Stimulated activated CD4-positive, alpha-beta T cell treated with anti-CD3 and anti-CD28 coated beads, Interleukin-4, amount 100 ng/mL, for 48 hours (primary cell): ENCODE measurements at places on chromosomes 2 and 18.

DNA sequence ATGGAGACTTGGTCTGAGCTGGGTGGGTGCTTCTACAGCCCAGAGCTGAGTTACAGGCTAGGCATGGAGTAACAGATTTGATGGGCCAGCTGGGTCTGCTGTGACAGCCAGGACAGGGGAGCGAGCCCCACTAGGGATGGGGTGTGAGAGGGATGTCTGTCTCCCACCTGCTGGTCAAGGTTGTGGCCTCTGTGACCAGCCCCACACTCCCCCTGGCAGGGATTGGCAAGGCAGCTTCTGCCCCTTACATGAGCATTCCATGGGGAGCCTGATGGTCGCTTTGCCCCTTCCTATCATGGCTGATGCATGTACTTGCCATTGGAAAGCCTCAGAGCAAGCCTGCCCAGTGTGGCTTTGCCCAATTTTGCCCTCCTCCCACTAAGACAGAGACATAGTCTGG lies 162.0 kb upstream of the FIGN start:
- no peak for DNase-seq

- DNase-seq = no peak
Observed at GRCh38 chr2:230218421-230218820, 1.4 kb downstream of the SP110 start.

DNA sequence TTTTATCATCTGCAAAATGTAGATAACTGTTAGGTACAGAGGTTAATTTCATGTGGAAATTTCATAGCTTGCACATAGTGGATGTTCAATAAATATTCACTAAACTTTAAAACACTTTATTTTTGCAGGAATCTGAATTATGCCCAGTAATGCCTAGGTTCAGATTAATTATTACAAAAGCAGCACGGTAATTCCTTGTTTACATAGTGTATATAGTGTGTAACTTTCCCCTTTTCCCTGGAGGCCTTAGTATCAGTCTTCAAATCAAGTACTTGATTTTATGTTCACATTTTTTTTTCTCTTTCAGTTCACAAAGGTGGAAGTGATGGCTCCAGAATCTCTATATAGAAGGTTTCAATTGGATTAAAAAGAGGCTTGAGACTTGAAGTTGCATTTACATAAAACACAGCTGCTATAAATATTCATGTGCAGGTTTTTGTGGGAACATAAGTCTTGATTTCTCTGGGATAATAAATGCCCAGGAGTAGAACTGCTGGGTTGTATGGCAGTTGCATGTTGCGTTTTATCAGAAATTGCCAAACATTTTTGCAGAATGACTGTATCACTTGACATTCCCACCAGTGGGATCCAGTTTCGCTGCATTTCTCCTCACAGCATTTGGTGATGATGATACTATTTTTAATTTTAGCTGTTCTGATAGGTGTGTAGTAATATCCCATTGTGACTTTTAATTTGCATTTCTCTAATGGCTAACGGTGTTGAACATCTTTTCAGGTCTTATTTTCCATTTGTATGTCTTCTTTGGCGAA lies 27.6 kb upstream of the LGALSL start:
- no peak for DNase-seq

DNA sequence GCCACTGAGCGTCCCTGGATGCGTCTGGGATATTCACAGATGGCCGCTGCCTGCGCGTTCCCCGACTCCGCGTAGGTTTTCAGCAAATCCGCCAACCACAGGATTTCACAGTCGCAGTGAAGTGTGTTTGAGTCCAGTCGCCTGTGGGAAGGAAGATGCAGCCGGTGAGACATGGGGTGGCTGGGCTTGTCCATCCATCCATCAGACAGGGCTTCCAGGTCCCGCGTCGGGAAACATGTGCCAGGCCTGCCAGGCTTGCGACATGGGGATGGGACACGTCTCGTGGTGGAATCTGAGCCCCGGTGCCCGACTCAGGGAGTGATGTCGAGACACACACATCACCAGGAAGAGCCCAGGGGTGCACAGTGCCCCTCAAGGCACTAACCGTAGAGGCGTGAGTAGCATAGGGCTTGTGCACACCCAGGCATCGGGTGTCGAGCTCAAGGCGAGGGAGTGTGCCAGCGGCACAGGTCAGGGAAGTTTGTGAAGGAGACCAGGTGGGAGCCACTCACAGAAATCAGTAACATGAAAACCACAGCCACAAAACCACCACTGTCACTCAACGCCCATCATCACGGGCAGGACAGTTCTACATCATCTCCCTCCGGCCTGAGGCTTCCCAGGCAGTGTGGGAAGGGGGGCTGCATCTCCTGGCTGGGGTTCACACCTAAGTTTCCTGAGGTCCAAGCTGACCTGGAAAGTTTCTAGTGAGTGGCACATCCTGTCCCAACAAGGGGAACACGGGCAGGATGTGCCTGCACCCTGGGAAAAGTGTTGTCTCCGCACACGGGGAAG lies 63.9 kb downstream of the PXDN start:
- no peak for DNase-seq

DNA sequence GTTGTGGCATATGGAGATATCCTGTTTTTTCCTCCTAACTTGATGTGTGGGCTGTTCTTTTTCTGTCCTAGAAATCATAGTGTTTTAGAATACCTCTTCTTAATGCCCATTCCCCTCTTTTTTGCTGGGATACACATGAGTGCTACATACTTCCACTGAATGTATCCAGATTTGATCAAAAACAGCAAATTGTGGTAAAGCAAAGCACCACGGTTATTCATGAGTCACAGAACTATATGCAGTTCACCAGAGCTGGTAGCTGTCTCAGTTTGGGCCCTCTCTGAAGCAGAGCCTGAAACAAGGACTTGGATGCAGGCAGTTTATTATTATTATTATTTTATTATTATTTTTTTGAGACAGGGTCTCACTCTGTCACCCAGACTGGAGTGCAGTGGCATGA lies 69.9 kb upstream of the CTLA4 start:
- no peak for DNase-seq

DNA sequence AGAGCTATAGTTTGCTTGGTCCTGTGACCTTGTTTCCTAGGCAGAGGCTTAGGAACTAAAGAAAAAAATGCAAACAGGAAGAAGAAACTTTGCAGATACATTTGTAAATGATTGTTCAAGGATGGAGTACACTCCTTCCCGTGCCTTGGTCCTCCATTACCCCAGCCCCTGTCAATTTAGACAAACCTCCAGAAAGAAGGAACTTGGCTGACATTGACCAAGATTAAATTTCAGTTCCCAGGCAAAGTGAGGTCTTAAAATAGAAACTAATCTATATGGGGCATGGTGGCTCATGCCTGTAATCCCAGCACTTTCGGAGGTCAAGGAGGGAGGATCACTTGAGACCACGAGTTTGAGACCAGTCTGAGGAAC lies 179.9 kb upstream of the FN1 start:
- no peak for DNase-seq

GRCh38 chr2:215835657-215836056 lies 177.7 kb downstream of the MREG start:
- DNase-seq = no peak

GRCh38 chr18:23967321-23968089 lies 47.0 kb upstream of the TTC39C start:
- no peak for DNase-seq

DNA sequence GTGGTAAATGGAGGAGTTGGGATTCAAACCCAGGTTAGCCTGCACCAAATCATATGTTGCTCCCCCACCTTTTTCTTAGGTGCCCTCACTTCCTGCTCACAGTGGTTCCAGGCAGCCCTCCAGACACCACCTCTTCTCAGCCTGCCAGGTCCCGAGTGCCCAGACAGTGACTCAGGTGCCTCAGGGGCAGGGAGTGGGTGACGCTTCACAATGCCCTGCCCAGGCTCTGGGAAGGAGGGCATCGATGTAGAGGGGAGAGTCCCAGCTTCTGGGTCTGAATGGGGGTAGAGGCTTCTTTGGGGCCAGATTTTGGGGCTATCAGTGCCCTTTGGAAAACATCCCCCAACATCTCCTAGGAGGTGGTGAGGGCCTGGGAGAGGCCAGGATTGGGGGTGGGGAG lies 5.2 kb upstream of the DNAJB2 start:
- DNase-seq = no peak

GRCh38 chr2:149094217-149095015 lies 55.9 kb downstream of the LYPD6B start:
- DNase-seq = no peak

GRCh38 chr2:205800224-205800623 lies 117.9 kb downstream of the NRP2 start:
- DNase-seq = no peak

GRCh38 chr18:46711444-46711863 lies 45.4 kb downstream of the ST8SIA5 start:
- no peak for DNase-seq

DNA sequence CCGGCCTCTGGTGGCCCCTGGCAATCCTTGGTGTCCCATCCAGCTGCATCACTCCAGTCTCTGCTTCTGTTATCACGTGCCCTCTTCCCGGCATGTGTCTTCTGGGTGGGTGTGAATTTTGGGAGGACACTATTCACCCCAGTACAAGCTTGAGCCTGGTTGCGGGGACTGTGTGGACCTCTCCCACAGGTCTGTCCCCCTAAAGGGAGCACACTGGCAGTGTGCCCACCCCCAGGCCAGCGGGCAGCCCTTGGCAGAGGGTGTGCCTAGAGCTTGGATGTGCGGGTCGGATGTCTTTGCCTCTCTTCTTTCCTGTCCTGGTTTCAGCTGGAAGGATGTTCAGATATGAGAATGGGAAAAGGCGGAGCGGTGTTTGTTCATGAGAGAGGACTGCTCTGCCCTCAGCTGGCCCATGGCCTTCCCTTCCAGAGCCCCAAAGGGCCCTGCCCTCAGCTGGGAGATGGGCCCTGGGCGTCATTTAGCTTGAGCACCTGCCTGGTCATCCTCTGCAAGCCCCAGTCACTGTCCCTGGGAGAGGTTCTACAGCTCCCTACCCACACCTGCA lies 73.2 kb downstream of the AGAP1 start:
- no peak for DNase-seq

DNA sequence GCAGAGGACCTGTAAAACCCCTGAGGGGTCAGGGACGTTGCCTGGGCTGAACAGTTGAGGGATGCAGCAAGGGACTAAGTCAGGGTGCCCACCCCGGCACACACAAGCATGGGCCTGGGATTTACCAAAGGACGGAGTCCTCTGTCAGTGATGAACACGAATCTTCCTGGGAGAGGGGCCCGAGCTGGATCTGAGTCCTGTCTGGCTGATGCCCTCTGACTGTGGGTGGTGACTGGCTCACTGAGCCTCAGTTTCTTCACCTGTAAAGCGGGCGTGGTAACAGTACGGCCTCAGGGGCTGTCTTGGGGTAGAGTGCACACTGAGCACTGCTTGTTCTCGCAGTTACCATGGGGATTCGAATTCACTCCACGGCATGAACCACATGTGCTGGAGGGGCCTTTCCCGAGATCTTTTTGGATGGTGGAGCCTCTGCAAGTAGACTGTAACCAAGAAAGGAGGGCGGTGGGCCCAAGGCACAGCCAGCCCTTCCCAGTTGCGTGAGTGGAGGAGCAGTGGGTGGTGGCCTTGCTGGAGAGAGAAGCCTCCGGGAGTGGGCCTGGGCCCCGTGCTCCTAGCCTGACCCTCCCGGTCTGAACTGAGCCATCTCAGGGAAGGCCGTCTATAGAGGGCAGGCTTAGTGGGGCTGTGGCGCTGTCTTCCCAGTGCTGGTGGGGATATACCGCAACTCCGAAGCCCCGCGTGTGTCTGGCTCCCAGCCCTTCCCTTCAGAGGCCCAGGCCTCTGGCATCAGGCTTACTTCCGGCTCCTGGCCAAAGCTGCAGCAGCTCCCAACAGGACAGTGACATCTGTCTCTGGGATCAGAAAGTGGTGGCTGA lies 130.8 kb upstream of the HS6ST1 start:
- no peak for DNase-seq

GRCh38 chr2:101474731-101475384 lies at the start of gene RFX8:
Gene RFX8 (minus strand): TSS chr2:101475112. CDS start chr2:101466848, 8,264 bp downstream.
- DNase-seq = peak; percentile 40

GRCh38 chr2:118046634-118047210 lies 32.9 kb upstream of the CCDC93 start:
- no peak for DNase-seq

DNA sequence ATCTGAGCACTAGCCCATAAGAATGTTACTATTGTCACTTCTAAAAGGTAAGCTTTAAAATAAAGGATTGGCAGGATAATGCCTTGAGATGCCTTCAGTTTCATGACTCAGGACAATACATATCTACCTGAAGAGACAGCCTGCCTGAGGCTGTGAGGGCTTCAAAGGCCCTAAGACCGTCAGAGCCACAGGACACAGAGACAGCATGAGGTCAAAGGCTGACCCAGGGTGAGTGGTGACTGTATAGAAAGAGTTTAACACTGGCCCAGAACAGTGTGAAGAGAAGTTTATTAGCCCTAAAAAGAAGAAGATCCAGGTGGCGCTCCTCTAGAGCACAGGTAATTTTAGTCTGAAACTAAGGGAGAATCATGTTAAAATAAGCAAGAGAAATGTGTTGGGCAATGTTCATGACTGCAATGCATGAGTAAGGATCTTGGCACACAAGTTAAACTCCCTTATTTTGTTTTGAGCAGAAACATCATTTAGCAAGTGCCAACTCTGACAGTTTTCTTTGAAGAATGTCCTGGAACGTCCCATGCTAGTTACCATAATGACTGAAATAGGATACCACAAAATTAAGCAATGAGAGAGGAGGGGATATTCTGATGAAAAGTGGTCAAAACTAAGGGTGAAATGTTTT lies 78.1 kb upstream of the FAM110C start:
- DNase-seq = no peak

GRCh38 chr2:2291500-2292260 lies 39.4 kb downstream of the MYT1L start:
- DNase-seq = no peak

DNA sequence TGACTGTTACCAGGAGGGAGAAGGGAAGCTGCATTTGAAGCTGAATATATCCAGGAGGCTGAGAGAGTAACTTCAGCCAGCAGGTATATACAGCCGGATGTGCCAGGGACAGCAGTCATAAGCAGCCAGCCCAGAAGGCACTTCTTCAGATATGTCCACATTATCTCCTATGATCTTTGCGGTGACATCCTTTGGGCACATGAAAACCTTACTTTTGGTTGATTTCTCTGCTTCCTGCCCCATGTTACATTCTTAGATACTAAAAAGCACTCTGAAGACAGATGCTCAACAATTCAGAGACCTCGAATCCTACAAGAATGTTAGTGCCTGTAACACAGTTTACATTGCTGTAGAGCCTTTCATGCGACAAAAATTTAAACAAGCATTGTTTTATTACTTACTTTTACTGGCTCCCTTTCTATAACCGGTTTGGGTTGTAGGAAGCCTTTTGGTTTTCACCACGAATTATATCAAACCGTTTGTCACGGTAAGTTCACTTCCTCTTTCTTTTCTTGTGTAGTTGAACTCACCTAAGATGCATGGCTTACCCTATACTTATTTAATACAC lies 50.3 kb upstream of the TLK1 start:
- DNase-seq = no peak

- DNase-seq = no peak
Observed at GRCh38 chr2:45119855-45120254, 110.6 kb upstream of the SIX2 start.

GRCh38 chr2:10863837-10864236 lies 47.9 kb upstream of the KCNF1 start:
- DNase-seq = no peak

GRCh38 chr18:63365876-63366212 lies 1.2 kb downstream of the KDSR start:
- no peak for DNase-seq

- DNase-seq = no peak
Observed at GRCh38 chr2:108253106-108253505, 13.3 kb downstream of the SULT1C3 start.

GRCh38 chr2:55403256-55403998 lies 16.2 kb downstream of the CCDC88A start:
- DNase-seq = no peak

- no peak for DNase-seq
Observed at GRCh38 chr2:149832324-149832723, 244.7 kb upstream of the MMADHC start.
